ENCODE measurements at places on chromosomes 7 and 10. TPM values are rescaled to one million over a fixed set of nuclear protein-coding genes. Genes with fewer than 3 reads are reported as not detected.

HKDC1 gene
- 0.91 TPM for total RNA-seq

EGR2 gene
- 0.18 TPM for total RNA-seq

INMT gene
- total RNA-seq, result 0.73 TPM

ORC5 gene
- total RNA-seq, result 40.6 TPM

ITGA8 gene
- total RNA-seq, result 19.8 TPM

MMD2 gene
- total RNA-seq, result 5.2 TPM

IGFBP1 gene
- total RNA-seq, result 0.54 TPM

NPTX2 gene
- 41.8 TPM for total RNA-seq

Measured in cerebellum (tissue), 4 donors.